Stimulated activated CD4-positive, alpha-beta T cell treated with anti-CD3 and anti-CD28 coated beads, TNF-alpha, amount 100 ng/mL, for 4 hours (primary cell): ENCODE measurements at places on chromosomes 12 and 14.

GRCh38 chr14:59728304-59728703 is 142.3 kb downstream of the RTN1 start:
- DNase-seq, result no peak

- DNase-seq, result no peak
Measured at GRCh38 chr14:38987781-38988180, 115.3 kb downstream of the SEC23A start.

GRCh38 chr12:99769396-99769980 is 121.9 kb downstream of the GARIN6 start:
- no peak for DNase-seq

- no peak for DNase-seq
Measured at GRCh38 chr12:3141339-3142321, 64.5 kb downstream of the TSPAN9 start.

DNA sequence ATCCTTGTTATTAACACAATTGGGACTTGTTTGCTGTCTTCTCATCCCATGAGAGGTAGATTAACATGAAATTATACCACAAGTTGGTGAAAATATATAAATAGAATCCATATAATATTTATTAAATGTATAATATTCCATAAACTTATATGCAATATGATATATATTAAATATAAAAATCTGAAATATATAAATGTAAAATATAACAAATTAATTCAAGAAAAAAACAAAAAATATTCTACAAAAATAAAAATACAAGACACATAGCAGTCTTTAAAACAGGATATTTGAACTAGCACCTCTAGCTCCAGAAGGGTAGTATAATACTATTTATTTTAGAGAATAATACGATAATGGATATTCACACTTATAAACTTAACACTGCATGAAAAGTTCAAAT is 603.3 kb upstream of the FLRT2 start:
- DNase-seq, result no peak

DNA sequence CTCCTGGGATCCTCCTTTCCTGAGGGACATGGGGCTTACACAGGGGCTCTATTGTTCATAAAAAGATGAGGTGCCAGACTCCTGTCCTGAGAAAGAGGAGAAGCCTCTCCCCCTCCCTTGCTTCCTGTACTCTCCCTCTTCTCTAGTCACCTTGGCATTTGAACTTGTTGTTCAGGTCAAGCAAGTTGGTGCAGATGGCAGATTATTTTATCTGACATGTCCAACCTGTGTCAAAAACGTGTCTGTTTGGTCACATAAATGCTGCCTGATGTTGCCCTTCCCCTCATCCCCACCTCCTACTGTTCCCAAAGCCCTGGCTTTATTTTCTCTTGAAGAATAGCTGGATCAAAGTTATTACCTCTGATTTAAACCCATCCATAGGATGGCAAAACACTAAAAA is 154.8 kb downstream of the TMX1 start:
- no peak for DNase-seq

GRCh38 chr14:96804895-96805294 is 7.7 kb downstream of the VRK1 start:
- no peak for DNase-seq

DNA sequence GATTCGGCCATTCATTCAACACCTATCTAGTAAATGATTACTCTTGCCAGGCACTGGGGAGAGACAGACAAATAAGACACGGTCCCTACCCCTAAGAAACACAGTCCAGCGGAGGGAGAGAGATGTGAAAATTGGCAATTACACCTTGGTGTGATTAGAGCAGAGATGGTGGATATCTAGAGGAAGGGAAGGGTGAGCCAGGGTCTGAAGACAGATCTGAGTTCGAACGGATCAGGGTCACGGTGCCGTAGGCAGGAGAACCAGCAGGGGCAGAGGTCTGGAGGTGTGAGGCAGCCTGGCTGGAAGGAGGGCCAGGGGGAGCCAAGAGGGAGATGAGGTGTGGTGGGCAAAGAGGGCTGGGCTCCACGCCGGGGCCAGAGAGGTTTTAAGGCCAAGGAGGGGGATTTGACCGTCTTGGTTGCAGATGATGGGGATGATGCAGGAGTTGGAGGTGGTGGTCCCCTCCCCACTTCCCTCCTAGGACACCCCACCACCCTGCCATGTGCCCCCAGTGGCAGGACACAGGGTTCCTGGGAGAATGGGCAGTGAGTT is 27.1 kb downstream of the FAM222A start:
- DNase-seq, result no peak

DNA sequence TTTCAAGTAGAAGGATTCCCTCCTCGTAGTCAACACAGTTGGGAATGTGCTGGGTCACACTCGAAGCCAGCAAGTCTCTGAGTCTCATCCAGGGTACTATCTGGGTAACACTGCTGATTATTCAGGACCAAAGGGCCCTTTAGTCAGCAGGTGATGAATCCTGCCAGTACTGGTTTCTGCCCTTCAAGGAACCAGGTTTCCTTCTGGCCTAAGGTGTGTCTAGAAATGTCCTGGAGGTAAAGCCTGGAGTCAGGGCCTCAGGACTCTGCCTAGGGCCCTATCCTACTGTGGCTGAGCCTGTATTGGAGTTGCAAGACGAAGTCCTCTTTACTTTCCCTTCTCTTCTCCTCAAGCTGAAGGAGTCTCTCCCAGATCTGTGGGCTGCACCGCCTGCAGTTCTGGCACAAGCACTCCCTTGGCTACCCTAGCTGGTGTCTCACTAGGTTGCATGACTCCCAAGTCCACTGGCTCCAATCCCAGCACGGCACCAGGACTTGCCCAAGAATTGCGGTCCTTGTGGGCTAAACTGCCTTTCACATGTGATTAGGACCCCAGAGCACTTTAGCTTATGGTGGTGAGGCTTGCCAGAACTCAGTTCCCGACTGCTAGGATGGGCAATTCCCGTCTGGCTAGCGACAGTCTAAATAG is 193.7 kb upstream of the PDE3A start:
- no peak for DNase-seq

- no peak for DNase-seq
Measured at GRCh38 chr12:111748151-111748672, 18.5 kb upstream of the ALDH2 start.

DNA sequence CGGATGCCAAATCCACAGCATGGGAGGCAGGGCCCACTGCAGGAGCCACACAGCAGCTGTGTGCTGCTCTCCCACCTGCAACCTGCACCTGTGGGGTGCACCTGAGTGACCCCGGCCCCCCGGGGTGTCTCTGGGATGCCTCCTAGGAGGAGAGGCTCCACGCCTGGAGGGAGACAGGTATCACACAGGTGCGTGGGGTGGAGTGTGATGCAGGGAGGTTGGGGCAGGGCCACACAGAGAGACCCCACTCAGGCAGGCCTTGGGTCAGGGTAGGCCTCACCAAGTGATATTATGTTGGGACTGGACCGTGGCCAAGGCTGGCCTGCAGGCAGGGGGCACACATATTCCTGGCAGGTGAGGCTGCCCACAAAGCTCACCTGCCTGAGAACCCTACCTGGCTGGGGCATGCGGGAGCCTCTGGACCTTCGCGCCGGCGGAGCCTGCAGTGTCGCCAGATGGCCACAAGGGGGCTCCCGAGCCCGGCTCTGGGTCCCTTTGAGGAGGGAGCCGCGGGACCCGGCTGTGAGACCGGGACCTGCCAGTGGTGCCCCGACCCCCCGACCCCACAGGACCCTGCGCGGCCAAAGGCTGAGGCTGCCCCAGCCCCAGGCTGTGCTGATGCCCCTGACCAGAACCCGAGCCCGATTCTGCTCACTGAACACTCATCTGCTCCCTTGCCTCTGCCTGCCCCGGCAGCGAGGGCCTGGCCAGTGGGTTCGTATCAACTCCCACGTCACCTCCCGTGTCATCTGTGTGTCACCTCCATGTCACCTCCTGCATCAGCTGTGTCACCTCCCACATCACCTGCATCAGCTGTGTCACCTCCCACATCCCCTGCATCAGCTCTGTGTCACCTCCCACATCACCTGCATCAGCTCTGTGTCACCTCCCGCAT is 11.4 kb downstream of the TMEM121 start:
- DNase-seq, result peak; percentile 54
